ENCODE measurements at places on chromosomes 5 and 9. TPM values are rescaled to one million over a fixed set of nuclear protein-coding genes. Genes with fewer than 3 reads are reported as not detected.

GRCh38 chr5:113271745-113272454, 162.9 kb downstream of the TSSK1B start:
- no peaks in the 10 kb centered on the region for H3K27me3 ChIP-seq
- H3K4me1 ChIP-seq = no peaks in the 10 kb centered on the region
- no peak overlapping the region for H3K4me3 ChIP-seq

- H3K4me3 ChIP-seq = no peak overlapping the region
- no peak for DNase-seq
Observed at GRCh38 chr9:36738318-36738976, 165.8 kb downstream of the MELK start.

HAVCR1 gene
- polyA plus RNA-seq = 0.07 TPM

- H3K27ac ChIP-seq = no peak overlapping the region
- H3K36me3 ChIP-seq = peaks cover 30% of the 10 kb centered on the region
- H3K4me1 ChIP-seq = no peaks in the 10 kb centered on the region
- DNase-seq = peak; percentile 10
- H3K27me3 ChIP-seq = no peaks in the 10 kb centered on the region
Observed at GRCh38 chr9:93644397-93645088, 68.2 kb downstream of the PHF2 start.

DNA sequence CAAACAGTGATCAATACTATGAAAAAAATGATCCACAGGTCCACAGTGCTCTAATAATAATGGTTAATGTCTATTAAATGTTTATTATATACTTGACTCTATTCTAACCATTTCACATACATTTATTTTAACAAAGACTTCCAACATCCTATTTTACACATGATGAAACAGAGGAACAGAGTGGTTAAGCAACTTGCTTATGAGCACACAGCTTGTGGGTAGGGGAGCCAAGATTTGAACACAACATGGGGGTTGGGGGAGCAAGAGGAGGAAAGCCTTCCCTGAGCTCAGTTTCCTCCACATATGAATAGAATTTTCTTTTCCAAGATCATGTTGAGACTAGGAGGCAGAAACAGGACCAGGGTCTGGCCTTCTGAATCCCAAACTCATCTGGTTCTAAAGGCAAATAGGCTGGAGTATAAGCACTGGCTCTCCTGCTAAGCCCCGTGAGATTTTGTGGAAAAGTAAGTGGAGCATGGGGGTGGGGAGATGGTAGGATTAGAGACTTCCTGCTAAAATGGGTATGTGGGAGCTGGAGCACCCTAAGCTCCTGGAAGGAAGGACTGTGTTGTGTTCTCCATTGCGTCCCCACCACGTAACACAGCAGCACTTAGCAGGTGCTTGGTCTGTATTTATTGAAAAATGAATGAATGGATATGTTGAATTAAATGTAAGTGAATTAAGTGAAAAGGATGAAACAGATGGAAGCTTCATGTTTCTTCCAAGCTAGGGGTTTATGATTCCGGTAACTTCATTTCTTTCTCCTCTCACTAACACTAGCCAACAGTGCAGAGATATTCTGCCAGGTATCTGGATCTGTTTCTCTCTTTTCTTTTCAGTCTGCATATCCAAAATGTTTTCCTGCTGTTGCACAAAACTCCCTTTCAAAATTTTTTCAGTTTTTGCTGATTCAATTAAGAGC, 26.9 kb upstream of the GALNT10 start:
- H3K27ac ChIP-seq = no peak overlapping the region
- H3K27me3 ChIP-seq = peaks cover 3% of the 10 kb centered on the region
- no peaks in the 10 kb centered on the region for H3K36me3 ChIP-seq
- H3K4me3 ChIP-seq = no peak overlapping the region
- DNase-seq = no peak

GRCh38 chr5:115389799-115390382, 93.4 kb upstream of the CCDC112 start:
- H3K27me3 ChIP-seq = no peaks in the 10 kb centered on the region
- H3K4me3 ChIP-seq = no peak overlapping the region
- H3K36me3 ChIP-seq = no peaks in the 10 kb centered on the region
- no peak for DNase-seq
- no peaks in the 10 kb centered on the region for H3K4me1 ChIP-seq

EMB gene
- 41.4 TPM for polyA plus RNA-seq

- DNase-seq = no peak
- H3K27me3 ChIP-seq = no peaks in the 10 kb centered on the region
- no peaks in the 10 kb centered on the region for H3K36me3 ChIP-seq
- H3K4me3 ChIP-seq = no peak overlapping the region
Observed at GRCh38 chr9:97673922-97674321, 23.2 kb downstream of the XPA start.

- H3K36me3 ChIP-seq = no peaks in the 10 kb centered on the region
- peak; percentile 17 for DNase-seq
- no peaks in the 10 kb centered on the region for H3K4me1 ChIP-seq
- H3K27ac ChIP-seq = no peak overlapping the region
Observed at GRCh38 chr5:121503111-121503840, 348.4 kb upstream of the FTMT start.

- no peaks in the 10 kb centered on the region for H3K36me3 ChIP-seq
- DNase-seq = no peak
- H3K27ac ChIP-seq = no peak overlapping the region
- H3K4me3 ChIP-seq = no peak overlapping the region
- no peaks in the 10 kb centered on the region for H3K27me3 ChIP-seq
Observed at GRCh38 chr9:116924462-116925110, 237.5 kb downstream of the TRIM32 start.

- H3K4me1 ChIP-seq = no peaks in the 10 kb centered on the region
- H3K36me3 ChIP-seq = no peaks in the 10 kb centered on the region
- no peak overlapping the region for H3K27ac ChIP-seq
- H3K27me3 ChIP-seq = no peaks in the 10 kb centered on the region
Observed at GRCh38 chr5:60207040-60207439, 313.5 kb upstream of the PDE4D start.
